OCI-LY7 (cell line): ENCODE measurements at places on chromosomes 11 and 22.

DNA sequence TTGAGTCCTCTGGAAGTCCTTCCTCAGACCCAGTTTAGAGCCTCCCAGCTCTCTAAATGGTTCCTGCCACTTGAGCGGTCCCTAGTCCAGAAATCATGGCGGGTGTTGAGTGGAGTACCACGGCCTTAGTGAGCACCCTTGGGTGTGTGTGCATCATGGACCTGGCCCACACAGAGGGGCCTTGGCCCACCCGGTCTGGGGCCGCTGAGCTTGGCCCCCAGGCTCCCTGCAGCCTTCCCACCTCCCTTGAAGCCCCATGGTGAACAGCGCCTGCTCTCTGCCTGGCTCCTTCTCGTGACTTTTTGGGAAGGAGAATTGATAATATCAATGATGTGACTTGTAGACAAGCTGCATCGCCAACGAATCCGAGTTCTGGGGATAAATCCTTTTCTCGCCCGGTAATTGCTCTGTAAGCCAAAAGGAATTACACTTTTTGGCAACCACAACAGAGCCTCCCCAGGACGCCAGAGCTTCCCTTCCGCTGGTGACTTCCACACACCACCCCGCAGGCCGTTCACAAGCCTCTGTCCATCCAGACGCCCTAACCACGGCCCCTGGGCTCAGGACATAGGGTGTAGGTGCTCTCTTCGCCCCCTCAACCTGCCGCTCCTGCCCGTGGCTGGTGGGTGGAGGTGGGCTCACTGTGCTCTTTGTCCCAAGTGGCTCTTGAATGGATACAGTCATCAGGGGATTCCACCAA is 93.8 kb downstream of the NECTIN1 start:
- no peak for DNase-seq

DNA sequence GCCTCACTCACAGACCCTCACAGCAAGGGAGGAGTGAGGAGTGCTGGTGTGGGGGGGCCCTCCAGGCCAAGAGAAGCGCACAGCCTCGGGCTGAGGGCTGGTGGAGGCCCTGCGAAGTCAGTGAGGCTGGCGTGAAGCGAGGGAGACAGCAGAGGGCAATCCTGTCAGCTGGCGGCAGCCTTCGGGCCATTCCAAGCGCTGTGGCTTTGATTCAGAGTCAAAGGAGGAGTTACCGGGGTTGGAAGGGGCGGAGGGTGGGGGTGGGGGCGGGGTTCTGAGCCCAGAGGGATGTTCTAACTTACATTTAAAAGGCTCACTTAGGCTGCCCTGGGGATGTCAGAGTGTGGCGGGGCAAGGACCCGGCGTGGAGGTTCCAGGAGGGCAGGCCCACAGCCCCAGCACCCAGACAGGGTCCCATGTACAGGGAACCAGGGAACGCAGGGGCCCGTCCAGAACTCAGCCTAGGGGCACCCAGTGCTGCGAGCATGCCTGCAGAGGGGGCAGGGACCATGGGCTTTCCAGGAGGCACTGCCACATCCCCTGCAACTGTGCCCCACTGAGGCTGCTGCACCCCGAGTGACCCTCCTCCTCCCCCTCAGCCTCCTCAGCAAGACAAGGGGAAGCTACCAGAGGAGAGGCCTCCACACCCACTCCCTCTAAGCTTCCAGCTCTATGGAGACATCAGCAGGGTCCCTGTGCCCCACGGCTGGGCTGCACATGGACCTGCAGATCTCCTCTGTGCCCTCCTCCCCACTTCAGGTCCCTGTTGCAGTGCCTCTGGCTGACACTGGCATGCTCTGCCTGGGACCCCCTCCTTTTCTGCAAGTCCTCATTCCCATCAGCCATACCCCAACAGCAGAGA is 39.7 kb upstream of the TTLL12 start:
- DNase-seq, result no peak

GRCh38 chr11:84793318-84793717 is 833.8 kb downstream of the DLG2 start:
- no peak for DNase-seq

GRCh38 chr22:38766076-38766777 is 10.4 kb upstream of the SUN2 start:
- peak; percentile 26 for DNase-seq

DNA sequence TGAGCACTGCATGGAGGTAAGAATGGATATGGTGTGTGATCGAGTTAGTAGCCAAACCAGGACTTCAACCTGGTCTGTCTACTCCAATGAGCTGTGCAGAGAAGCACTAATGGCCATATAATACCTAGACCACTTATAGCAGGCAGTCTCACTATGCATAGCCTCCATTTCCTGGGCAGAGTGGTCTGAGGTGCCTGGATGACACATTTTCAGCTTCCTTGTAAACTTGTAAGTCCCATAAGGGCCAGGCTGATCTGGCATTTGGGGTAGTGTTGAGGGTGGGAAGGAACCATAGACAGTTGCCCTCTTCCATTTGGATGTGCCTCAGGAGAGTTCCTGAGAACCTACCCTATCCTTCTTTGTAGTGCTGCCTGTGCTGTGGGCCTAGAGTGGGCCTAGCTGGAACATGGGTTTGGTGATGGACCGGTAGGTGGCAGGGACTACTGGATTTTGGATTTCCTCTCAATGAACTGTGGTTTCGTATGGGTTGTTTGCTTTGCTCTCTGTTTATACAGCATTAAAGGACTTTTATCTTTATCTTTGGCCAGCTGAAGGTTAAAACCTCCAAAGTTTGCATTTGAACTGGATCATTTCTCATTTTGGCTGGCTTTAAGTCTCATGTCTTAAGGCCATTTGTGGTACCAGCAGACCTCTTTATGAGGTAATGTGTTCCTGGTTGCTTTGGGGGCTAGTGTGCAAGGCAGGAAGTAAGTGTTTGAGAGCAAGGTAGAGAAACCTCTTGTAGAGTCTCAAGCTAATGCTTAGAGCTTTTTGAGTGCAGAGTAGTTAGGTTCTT is 86.9 kb downstream of the STIM1 start:
- peak; percentile 42 for DNase-seq
